Skeletal muscle tissue (tissue), 5 donors: ENCODE measurements at places on chromosomes 12 and 14. TPM values are rescaled to one million over a fixed set of nuclear protein-coding genes. Genes with fewer than 3 reads are reported as not detected.

Gene TECPR2
- 12.0 TPM for total RNA-seq

Gene HRK
- 0.52 TPM for total RNA-seq

Gene IGF1
- total RNA-seq: 12.5 TPM

Gene SOAT2
- total RNA-seq: under 0.01 TPM

Gene DAO
- not detected for total RNA-seq

Gene TAS2R42
- not detected for total RNA-seq

Gene MSRB3
- 34.4 TPM for total RNA-seq

Gene GPR132
- 1.6 TPM for total RNA-seq

Gene DNAH10
- under 0.01 TPM for total RNA-seq

Gene STRN3
- 69.9 TPM for total RNA-seq

Gene CLSTN3
- 15.1 TPM for total RNA-seq

Gene GPR84
- not detected for total RNA-seq

Gene ENDOU
- total RNA-seq: 1.0 TPM

Gene TMEM63C
- 3.1 TPM for total RNA-seq

Gene MBD6
- 2.6 TPM for total RNA-seq

Gene SLC6A12
- not detected for total RNA-seq

Gene HIF1A
- 42.3 TPM for total RNA-seq
